Stimulated activated CD4-positive, alpha-beta T cell treated with anti-CD3 and anti-CD28 coated beads, Interleukin-4, amount 100 ng/mL, for 24 hours (primary cell): ENCODE measurements at places on chromosomes 7 and 10.

- DNase-seq, result no peak
These were observed 8.6 kb downstream of the CRYGN start for GRCh38 chr7:151431281-151431767.

- no peak for DNase-seq
These were observed 90.9 kb downstream of the POLR1F start for GRCh38 chr7:19617901-19618300.

DNA sequence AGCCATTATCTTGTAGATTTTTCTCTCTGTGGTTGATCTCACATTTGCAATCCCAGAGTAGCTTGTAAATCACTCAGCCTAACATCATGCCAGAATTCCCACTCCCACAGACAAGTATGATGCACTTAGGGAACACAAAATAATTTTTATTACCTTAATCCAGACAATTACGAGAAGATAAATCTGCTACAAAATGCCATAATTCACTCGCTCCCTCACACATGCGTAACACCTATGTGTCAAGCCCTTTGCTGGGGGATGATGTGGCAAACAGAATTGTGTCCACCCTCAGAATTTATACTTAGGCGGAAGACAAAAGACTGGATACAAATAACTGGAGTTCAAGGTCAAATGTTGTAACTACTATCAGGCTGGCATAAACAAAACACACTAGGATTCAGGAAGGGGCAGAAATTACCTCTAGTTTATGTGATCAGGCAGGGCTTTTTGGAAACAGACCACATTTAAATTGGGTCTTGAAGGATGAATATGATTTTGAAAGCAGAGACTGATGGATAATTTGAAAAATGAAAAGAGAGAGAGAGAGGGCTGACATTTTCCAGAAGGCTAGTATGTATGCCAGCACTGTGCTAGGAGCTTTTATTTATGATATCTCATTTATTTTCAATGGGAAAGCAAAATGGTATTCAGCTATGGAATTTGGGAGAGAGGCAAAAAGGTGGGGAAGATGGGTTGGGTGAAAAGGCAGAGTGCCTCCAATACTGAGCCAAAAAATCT lies 69.8 kb downstream of the DOCK4 start:
- no peak for DNase-seq

- no peak for DNase-seq
These were observed 1053.3 kb downstream of the SORCS1 start for GRCh38 chr10:106111246-106111645.

DNA sequence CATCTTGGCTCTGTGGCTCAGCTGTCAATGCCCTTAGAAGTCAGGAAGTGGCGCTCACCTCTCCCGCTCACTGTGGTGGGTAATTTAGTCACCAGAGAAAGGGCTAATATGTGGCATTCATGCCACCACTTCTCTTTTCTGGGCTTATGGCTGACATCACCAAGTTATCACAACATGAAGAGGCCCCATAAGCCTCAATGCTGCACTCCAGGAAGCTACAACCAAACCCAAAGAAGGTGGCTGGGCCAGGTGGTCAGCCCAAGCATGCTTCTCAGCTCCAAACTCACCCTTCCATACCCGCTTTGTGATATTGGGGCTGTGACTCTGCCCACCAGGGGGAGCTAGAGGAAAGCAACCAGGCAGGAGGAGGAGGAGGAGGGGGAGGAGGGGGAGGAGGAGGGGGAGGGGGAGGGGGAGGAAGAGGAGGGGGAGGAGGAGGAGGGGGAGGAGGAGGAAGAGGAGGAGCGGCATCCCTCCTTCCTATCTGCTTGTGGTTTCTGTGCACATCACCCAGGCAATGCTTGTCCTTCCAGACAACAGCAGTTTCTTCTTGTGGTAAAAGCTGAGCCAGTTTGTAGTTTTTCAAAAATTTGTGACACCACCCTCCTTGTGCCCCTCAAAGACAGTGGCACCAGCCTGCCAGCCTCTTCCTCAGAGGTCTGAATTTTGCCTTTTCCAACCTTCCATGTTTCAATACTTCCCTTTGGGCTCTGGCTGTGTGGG lies 42.1 kb downstream of the CYP26A1 start:
- peak; percentile 75 for DNase-seq

DNA sequence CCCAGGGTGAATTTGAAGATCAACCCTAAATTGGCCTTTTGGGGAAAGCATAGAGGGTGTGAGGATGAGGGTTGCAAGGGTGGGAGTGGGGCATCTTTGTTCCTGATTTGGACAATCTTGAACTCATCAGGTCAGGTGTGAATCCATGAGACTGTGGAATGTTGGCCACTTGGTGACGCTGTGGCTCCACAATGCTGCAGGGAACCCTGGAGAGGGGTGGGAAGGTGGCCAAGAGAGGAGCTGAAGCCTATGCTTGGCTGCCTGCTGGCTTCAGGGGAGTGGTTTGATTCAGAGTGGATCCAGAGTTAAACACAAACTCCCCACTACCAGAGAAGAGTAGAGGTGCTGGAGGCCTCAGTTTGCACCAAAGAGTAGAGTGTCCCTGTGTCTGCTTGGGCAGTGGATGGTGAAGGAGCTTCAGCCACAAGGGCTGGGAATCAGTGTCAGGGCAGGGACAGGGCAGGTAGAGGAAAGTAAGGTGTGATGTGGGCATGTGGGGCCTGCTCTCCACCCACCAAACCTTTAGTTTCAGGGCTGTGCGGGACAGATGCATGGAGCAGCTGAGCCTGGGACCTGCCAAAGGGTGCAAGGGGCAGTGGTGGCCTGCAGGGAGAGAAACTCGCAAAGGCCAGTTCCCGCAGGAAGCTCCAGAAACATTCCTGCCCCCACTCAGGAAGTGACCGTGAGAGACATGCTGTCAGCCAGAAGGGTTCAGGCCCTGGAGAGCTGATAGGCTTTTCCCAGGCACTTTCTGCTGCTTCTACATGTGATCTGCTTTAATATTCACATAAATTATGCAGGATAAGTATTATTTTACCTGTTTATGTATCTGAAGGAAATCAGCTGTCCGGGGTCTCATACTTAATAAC lies 81.0 kb upstream of the PRSS58 start:
- DNase-seq, result no peak

GRCh38 chr7:134186027-134186426 lies 58.9 kb downstream of the LRGUK start:
- DNase-seq, result no peak

DNA sequence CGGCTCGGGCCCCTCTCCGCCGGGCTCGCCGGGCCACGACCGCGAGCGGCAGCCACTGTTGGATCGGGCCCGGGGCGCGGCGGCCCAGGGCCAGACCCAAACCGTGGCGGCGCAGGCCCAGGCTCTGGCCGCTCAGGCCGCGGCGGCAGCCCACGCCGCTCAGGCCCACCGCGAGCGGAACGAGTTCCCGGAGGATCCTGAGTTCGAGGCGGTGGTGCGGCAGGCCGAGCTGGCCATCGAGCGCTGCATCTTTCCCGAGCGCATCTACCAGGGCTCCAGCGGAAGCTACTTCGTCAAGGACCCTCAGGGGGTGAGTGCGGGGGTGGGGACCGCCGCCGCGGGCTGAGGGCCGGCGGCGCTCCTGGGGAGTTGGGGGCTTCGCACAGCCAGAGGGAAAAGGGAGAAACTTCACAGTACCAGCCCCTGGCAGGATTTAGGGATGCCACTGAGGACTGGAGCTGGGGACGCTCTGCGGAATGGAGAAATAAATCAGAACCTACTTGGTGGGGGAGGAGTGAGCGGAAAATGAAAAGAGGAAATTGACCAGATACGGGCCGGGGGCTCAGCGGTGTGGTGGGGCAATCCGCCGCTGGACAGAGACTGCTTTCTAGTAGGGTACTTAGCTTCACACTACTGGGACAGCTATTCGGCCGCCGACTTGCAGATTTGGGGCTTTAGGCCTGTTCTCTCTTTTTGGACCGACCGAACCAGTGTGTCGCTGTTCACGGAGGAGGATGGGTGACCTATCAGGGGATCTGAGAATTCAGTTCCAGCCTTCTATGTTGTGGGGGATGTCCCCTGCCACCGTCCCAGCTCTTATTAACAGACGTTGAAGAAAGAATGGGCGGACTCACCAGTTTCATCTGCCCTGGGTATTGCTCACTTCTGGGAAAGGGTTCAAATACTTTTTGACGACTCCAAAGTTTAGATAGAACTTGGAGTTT lies 669 bp downstream of the PI4K2A start:
- DNase-seq, result peak; percentile 20

DNA sequence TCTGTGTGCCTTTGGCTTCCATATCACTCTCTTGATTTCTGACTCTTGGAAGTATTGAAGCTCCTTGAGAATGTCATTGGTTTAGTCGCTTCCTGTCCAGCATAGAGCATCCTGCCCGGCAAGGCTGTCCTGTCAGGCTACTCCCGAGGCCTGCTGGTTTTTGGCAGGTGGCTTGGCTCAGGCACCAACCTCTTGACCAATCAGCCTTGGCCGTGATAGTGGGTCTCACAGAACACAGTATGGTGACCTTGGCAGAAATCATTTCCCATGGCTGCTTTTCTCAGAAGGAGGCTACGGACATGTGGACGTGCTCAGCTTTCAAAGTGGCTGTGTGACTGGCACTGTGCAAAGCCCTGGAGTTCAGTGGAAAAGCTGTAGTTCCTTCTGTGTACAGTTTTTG lies 516.9 kb downstream of the REEP3 start:
- no peak for DNase-seq

DNA sequence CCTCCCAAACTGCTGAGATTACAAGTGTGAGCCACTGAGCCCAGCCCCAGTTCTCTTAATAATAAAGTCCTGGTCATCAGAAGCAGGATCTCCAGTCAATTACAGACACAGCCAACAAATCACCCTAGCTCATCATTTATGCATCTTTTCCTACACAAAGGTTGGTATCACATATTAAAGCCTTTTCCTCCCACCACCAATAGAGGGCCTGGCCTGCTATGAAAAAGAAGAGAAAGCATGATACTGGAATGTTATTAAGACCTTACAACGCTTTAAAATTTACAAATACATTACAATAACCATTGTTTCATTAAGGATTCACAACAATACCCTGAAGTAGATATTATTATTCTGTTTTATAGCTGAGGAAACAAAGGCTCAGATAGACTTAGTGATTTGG lies 25.9 kb downstream of the VAX1 start:
- DNase-seq, result no peak

DNA sequence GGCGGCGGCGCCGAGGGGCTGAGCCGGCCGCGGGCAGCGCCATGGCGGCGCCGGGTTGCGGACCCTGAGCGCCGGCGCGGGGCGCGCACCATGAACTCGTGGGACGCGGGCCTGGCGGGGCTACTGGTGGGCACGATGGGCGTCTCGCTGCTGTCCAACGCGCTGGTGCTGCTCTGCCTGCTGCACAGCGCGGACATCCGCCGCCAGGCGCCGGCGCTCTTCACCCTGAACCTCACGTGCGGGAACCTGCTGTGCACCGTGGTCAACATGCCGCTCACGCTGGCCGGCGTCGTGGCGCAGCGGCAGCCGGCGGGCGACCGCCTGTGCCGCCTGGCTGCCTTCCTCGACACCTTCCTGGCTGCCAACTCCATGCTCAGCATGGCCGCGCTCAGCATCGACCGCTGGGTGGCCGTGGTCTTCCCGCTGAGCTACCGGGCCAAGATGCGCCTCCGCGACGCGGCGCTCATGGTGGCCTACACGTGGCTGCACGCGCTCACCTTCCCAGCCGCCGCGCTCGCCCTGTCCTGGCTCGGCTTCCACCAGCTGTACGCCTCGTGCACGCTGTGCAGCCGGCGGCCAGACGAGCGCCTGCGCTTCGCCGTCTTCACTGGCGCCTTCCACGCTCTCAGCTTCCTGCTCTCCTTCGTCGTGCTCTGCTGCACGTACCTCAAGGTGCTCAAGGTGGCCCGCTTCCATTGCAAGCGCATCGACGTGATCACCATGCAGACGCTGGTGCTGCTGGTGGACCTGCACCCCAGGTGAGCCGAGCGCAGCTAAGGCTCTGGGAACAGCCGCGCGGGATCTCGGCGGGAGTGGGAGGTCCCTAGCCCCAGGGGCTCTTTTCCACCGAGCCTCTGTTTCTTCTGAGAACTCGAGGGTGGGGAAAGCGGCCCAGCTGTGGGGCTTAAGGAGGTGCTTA lies at the start of gene GPR26:
Gene GPR26 (plus strand): TSS at position 38 of the 919 bp plus-strand sequence. CDS start 53 bp downstream, at position 91.
- DNase-seq, result no peak

DNA sequence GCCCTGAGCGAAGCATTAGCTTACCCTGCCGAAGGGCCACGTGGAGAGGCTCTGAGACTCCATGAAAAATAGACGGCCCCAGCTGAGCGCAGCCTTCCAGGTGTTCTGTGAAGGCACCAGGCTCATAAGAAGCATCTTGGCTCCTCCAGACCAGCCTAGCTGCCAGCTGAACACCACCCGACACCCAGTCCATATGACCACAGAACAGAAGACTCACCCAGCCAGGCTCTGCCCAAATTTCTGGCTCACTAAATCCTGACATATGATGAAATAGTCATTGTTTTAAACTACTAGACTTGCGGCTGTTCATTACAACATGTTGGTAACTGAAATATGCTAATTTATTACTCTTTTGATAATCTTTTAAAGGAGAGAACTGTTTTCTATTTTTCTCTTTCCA lies 99.5 kb upstream of the ABI1 start:
- no peak for DNase-seq

DNA sequence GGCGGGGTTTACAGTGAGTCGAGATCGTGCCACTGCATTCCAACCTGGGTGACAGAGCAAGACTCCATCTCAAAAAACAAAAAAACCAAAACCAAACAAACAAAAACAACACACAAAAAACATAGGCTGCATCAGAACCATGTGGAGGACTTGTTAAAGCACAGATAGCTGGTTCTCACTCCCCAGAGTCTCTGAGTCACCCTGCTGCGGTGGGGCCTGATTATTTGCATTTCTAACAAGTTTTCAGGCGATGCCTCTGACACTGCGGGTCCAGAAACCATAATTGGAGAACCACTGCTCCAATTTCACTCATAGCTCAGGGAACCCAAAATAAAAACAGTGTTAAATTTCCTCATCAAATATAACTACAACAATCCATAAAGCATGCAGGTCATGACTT lies 816.7 kb downstream of the MAGI2 start:
- DNase-seq, result no peak

DNA sequence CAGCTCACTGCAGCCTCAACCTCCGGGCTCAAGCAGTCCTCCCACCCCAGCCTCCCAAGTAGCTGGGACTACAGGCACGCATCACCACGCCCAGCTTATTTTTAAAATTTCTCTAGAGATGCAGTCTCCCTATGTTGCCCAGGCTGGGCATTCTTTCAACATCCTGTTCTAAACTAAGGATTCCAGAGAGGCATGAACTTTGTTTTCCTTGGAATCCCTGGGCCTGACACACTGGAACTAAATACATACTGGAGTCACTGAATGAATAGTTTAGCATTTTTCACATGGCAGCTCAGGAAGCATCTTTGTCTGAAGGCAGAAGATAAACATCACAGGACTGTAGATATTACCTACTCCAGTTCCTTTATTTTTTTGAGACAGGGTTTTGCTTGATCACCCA lies 108.7 kb downstream of the ITIH5 start:
- DNase-seq, result no peak
